G401 (cell line): ENCODE measurements at places on chromosomes 2 and 18.
A peak's percentile ranks its signal among the peaks of the same experiment; 100 is the strongest.

DNA sequence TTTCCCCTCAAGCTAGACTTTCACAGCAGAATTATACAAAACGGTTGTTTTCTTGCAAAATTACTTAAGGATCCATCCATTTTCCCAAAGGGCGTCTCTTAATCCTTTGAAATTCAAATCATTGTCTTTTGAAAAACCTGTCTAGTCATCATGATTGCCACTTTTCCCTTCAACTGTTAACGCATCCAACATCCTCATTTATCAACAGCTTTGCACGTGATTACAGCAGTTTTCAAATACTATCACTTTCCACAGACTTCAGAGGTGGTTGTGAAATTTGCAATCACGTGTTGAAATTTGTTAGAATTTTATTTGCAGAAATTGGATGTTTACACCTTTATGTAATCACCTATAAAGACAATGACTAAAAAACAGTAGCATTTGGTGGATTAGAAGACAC is 304.4 kb upstream of the SLC39A10 start:
- no peak for DNase-seq

DNA sequence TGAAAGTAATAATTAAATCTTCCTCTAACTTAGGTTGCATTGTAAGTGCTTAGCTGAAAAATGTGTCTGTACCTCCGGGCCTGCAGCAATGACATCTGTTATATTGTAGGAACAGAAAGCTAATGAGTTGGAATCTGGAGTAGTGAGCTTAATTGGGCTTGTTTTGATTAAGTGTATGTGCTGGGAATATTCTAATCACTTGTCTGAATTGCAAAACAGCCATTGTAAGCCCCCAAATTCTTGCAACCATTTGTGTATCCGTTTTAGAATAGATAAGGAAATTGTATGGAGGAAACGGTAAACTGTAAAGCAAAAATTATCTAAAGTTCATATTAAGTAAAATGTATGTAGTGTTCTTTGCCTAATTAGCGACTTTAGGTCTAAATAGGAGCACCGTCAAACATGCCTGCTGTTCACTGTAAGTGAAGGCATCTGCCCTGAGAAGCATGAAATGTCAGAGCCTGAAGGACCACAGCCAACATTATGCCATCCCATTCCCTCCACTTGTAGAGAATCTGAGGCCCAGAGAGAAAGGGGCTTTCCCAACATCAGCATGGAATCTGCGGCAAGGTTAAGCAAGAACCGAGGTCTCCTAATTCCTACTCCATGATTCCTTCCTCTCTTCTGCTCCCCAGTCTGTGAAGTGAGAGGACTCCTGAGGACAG is 466.4 kb downstream of the TDRD15 start:
- DNase-seq, result peak; percentile 6

- no peak for DNase-seq
These were observed 52.9 kb upstream of the CAPN13 start for GRCh38 chr2:30860003-30860725.

DNA sequence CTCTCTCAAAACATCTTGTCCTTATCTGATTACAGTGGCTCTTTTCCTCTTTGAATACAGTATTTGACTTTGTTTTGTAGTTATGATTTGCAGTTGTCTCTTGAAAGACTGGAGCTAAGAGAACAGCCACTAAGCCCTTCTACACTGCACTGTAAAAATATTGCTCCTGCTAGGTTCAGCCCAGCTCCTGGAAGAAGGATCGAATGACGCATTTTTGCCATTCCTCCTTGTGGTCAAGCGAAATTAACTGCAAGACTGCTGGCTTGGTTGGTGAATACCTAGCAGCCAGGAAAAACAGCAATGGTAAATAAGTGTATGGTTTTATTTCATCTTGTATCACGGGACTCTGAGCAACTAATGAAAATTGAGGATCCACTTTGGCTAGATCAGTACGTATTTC is 407.8 kb upstream of the CDH2 start:
- DNase-seq, result no peak

DNA sequence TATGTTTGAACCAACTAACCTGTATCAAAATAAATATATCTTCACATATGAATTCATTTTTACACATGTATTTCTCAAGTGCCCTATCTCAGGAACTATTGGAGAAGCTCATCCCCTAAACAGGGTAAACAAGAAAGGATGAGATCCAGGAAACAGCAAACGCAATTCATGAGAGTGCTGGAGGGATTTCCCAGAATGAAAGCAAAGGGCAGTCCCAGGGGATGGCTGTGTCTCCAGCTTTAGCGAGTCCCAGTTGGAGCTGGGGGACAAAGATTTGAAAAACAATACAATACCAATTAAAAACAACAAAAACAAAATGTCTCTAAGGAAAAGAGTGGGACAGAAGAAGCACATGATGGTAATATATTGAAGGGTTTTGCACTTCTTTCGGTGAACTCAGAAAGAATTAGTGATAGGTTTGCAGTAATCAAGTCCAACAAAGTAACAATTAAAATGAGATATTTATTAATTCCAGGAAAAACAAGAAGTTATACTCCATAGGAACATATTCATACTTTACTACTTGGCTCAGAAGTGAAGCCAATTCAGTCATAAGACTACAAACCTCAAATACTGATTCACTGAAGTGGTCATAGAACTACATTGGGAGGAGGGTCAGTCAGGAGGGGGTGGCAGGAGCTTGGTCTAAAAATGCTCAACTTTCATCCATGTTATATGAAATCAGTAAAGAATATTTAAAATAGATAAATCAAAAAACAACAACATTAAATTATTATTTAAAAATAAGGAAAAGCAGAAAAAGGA is 73.1 kb upstream of the PDE1A start:
- no peak for DNase-seq

DNA sequence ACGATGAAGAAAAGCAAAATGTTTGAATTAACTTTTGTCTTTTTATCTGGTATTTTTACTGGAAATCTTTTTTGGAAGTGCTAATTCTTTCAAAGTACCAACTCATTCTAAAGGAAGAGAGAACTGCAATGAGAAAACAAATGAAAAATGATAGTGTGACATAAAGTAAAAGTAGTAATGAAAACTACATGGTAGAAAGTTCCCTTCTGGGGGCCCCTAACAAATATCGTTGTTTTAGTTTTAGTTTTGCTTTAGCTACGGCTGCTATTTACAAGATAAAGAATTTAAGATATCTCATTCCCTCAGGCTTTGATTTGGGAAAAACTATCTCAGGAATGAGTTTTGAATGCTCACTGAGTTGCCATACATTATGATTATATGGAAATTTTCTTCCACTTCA is 161.4 kb downstream of the XIRP2 start:
- DNase-seq, result no peak
